ENCODE measurements at places on chromosomes 7 and 10.

DNA sequence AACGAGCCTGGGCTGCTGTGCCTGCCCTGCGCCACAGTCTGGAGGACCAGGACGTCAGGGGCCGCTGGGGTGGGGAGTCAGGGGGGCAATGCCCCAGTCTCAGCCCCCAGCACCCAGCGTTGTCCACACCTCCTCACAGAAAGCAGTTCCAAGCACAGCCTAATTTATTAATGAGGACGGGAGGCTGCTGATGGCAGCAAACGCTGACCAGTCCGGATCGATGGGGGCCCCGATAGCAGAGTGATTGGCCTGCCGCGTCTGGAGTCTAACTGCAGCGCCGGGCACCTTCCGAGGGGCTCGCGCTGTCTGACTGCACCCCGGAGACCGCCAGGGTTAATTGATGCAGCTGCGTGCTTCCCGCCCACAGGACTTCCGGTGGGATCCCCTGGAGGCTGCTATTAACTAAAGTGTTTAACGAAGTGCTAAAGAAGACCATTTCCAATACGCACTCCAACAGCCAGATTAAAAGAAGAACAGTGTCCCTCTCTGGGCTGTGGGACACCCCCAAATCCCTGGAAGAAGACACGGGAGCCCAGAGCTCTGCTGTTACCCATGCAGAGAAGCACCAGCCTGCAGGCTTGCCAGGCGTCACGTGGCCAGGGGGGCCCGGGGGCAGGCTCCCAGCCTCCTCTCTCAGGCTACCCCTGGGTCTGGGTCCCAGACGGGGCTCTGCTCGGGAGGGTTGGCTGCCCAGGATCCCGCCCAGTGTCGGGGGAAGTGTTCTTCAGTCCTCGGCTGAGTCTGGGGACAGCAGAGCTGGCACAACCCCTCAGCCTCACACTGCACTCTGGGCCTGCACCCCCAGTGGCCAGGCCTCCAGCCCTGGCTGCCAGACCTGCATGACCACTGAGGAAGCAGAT, 63.8 kb downstream of the MICALL2 start:
- no peak for DNase-seq

- DNase-seq, result no peak
Observed at GRCh38 chr7:81562581-81562980, 207.3 kb downstream of the HGF start.

DNA sequence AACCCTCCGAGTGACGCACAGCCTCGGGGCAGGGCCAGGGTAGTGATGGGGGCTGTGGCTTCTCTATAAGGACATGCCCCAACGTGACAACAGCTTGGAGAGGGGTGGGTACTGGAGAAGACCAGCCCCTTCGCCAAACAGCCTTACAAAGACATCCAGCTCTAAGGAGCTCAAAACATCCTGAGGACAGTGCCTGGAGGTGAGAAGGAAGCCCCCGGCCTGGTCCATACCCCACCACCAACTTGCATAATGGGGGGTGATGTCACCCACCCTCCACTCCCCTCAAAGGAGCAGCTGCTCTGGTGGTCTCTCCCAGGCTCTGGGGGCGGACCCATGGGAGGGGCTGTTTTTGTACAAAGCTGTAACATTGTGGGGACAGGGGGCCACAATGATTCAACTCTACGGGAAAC, 15.1 kb downstream of the PRSS2 start:
- peak; percentile 88 for DNase-seq

- no peak for DNase-seq
Observed at GRCh38 chr7:158396982-158397862, 190.4 kb downstream of the PTPRN2 start.

DNA sequence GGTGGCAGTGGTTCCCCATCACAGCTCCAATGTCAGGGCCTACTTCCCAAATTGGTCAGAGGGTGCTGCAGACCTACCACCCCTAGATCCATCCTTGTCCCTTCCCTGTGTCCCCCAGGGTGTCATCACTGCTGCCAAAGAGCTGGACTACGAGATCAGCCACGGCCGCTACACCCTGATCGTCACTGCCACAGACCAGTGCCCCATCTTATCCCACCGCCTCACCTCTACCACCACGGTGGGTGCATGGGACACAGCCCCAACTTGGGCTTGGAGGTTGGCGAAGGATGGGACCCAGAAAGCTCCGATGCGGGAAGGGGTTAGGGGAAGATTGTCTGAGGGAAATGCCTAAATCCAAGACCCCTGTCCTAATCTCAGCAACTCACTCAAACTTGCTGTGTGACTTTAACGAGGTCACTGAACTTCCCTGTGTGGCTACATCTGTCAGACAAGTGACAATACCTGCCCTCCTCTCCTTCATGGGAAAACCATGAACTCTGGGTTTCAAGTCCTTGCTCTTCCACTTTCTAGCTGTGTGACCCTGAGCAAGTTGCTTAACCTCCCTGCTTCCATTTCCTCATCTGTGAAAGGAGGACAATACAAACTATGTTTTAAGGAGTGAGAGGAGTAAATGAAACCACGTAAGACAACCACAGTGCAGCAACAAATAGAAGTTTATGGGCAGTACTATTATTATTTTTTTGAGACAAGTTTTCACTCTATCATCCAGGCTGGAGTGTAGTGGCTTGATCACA, 4.9 kb upstream of the VSIR start:
- no peak for DNase-seq

DNA sequence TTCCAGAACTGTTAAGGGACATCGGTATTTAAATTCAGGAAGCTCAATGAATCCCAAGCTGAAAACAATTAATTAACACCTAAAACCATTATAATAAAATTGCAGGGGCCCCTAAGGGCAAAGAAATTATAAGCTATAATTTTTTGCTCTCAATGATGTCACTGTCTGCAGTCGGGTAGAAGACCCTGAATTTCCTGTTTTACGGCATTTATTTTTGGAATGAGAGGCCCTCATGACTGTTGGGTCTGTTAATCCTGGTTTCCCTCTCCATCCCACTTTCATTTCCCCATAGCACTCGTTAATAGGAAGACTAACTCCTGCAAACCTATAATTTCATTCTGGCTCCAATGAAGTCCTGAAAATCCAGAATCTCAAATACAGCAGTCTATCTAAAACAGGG, 25.8 kb upstream of the GPR37 start:
- DNase-seq, result no peak

DNA sequence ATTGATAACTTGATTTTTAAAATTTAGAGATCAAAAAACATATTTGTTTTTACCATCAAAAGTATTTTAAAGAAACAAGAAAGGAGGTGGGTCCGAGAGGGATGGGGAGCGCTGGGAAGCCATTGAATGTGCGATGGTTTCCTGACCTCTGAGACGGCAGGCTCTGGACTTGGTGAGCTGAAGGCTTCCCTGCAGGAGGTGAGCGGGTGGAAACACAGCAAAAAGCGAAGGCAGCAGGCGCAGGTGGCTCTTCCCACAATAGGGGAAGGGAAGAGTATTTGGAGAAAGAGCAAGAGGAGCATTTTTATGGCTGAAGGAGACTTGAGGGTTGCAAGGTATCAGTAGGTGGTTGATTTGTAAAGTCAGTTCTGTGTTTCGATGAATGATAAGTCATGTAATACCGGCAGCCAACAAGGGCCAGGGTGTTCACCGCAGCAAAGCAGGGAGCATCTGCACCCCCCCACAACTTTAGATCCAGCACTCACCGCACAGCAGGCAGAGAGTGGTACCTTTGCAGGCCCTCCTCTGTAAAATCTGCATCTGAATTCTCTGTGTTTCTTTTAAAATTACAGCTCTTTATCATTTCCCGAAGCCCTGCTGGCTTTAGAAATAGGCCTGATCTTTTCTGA, 10.5 kb downstream of the C10orf53 start:
- DNase-seq, result no peak

- DNase-seq, result no peak
Observed at GRCh38 chr10:28734938-28735759, 57.8 kb downstream of the BAMBI start.

- DNase-seq, result no peak
Observed at GRCh38 chr7:92639966-92640365, 49.8 kb upstream of the FAM133B start.

- no peak for DNase-seq
Observed at GRCh38 chr7:98323597-98324322, 42.3 kb downstream of the BRI3 start.

GRCh38 chr10:54159924-54160323, 641.1 kb downstream of the PCDH15 start:
- DNase-seq, result no peak

GRCh38 chr10:103295374-103296015, 18.6 kb downstream of the INA start:
- DNase-seq, result no peak

GRCh38 chr7:121107923-121108498, 119.5 kb downstream of the CPED1 start:
- peak; percentile 45 for DNase-seq

- DNase-seq, result no peak
Observed at GRCh38 chr10:88097536-88097935, 234.1 kb downstream of the PTEN start.

DNA sequence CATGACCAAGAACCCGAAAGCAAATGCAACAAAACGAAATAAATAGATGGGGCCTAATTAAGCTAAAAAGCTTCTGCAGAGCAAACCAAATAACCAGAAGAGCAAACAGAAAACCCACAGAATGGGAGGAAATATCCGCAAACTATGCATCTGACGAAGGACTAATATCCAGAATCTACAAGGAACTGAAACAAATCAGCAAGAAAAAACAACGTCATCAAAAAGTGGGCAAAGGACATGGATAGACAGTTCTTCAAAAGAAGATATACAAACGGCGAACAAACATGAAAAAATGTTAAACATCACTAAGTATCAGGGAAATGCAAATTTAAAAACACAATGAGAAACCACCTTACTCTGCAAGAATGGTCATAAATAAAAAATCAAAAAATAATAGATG, 35.3 kb upstream of the CACUL1 start:
- DNase-seq, result no peak

DNA sequence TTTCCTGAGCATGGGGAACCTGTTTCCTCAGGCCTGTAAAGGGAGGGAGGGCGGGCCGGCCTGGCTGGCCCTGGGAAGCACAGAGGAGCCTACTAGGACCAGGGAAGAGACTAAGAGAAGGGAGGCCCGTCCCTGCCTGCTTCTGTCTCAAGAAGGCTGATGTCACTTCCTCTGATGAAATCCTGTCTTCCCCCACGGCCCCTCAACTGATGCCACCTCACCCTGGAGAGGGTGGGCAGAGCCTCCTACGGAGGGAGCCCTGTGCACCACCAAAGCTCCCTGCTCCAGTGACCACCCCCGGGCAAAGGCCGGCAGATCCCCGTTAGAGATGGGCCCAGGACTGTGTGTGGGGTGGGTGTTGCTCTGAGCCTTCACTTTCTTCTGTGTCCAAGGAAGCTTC, 1.0 kb upstream of the PILRA start:
- no peak for DNase-seq

- DNase-seq, result no peak
Observed at GRCh38 chr7:151590850-151591771, 71.4 kb upstream of the RHEB start.

DNA sequence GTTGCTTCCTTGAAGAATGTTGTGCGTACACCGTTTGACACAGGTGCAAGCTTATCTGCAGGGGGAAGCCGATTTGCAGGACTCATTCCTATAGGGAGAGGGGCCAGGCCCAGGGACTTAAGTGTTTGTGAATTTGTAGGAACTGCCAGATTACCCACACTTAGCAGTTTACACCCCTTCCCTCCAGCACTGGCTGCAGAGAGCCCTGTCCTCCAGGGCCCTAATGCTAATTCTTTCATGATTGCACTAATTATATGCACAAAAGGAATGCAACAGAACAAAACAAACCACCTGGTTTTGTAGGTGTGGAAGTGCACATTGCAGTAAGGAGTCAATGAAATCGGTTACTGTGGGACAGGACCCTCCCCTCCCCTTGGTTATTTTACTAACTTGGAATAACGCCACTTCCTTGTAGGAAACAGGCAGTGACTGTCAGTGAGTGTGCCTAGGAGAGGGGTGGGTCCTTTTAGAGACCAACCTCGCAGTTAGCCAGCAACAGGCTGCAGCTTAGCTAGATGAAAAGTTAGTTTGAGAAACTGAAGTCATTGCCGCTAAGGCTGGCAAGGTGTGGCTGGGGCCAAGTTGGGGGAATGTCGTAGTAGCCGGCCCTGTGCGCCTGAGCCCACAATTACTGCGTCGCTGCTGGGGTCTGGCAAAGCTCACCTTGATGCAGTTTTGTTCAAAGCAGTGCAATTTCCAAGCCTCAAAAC, 60.6 kb downstream of the CUX1 start:
- no peak for DNase-seq

DNA sequence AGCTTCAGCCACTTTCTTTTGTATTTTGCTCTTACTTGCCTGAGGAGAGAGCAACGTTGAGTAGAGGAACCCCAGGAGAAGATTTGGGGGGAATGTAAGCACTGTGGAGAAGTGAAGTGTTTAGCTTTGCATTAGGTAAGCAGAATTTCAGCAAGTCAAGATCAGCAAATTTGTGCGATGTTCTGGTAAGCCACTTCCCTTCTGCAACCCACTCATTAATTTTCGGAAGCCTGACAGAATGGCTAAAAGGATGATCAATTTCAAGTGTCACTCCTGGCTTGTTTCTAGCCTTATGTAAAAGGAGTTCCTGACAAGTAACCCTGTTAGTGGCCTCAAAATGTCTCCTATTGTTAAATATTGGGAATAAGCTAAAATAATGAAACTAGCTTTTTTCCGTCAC, 48.5 kb upstream of the NXPH1 start:
- DNase-seq, result no peak

- DNase-seq, result no peak
Observed at GRCh38 chr7:19958309-19958896, 185.0 kb upstream of the TMEM196 start.

DNA sequence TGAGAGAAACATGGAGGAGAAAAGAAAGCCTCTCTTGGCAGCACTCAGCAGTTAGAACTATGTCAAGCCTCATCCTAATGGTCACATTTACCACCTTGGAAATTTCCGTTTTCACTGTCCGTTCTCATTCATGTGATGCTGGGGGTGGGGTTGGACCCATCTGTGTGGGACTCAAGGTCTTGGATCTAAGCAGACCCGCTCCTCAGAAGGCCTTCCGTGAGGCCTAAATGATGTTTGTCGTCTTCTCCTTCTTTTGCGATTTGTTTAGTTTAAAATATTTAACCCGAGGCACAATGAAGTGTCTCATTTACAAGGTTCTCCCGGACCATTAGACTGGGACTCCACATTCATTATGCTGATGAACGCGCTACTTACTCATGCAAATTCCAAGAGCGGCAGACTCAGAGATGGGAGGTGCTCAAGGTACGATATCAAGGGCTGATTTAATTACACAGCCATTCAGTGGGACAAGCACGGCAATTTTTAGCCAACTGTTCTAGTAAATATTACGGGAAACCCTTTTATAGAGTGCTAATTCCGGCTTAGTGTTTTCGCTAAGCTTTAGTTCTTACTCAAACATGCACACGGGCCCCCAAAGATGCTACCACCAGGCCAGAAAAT, 109.1 kb upstream of the EFCAB10 start:
- DNase-seq, result no peak

- DNase-seq, result no peak
Observed at GRCh38 chr7:113799896-113800295, 118.9 kb downstream of the PPP1R3A start.

- no peak for DNase-seq
Observed at GRCh38 chr10:128625926-128626325, 499.7 kb upstream of the MKI67 start.
